Stimulated activated CD4-positive, alpha-beta T cell treated with anti-CD3 and anti-CD28 coated beads, Interleukin-4, amount 100 ng/mL, for 1 hour (primary cell): ENCODE measurements at places on chromosomes 5 and 9.

- no peak for DNase-seq
Observed at GRCh38 chr5:81418606-81419005, 24.7 kb upstream of the ACOT12 start.

DNA sequence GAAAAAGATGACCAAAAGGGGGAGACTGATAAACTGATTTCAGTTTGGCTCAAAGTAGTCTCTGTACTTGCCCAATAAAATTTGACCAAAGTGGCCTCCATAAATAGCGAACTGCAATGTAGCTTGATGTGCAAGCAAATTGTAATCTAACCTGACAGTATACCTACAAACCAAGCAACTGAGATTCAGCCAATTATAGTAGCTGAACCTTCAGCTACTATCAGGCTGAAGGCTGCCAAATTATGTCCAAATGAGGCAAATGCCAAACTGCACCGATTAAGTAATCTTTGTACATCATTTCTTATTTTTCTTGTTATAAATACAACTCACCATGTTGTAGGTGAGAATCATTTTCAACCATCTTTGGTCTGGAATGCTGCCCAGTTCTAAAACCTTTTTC, 390.6 kb downstream of the CDH9 start:
- no peak for DNase-seq

DNA sequence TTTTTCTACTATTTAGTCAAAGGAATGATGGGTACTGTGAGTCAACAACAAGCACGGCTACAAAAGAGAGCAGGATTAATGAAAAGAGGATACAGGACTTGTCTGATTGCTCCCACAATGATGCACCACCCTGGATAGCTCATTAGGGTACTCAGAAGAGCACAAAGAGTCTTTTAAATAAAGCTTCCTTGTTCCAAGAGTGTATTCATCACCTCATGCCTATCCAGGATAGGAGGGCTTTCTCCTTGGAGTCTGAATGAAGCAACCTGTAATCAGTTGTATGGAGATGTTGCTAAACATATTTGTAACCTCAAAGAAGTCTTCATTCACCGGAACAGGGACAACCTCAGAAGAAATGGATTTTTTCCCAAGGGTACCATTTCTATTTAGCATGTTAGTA, 219.5 kb upstream of the TMEM161B start:
- no peak for DNase-seq

GRCh38 chr9:21556581-21557427, 74.7 kb upstream of the IFNE start:
- no peak for DNase-seq

GRCh38 chr9:16545639-16546038, 324.8 kb downstream of the BNC2 start:
- DNase-seq, result no peak

- no peak for DNase-seq
Observed at GRCh38 chr5:117414926-117415325, 840.3 kb upstream of the SEMA6A start.

GRCh38 chr5:79225026-79225425, 10.9 kb upstream of the JMY start:
- DNase-seq, result no peak

GRCh38 chr9:27561685-27562084, 11.6 kb downstream of the C9orf72 start:
- DNase-seq, result no peak

DNA sequence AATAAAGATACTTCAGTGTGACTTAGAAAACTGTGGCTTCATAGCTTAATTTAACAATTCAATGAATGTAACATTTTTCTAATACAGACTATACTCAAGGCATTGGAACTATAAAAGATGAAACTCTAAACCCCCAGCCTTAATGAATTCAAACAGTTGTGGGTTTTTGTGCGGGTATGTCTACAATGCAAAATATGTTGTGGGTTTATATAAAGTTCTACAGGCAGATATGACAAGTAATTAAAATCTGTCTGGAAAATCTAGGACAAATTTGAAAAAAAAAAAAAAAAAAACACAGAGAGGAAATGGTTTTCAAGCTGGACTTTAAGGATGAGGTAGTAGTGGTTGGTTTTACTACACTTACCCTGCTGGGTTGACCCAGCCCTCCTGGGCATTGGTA, 467.5 kb upstream of the TLE4 start:
- no peak for DNase-seq

DNA sequence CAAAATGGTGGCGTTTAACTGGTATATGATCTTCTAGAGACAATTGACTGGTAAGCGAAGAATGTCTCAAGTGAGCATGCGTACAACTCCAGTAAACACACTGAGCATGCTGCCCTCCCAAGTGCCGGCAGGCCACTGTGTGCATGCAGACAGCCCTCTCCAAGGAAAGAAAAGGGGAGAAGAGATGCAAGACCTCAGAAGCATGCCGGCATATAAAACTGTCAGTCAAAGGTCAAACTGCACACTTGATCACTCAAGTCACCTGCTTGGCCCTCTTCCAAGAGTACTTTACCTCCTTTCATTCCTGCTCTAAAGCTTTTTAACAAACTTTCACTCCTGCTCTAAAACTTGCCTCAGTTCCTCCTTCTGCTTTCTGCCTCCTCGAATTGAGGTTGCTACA, 910.2 kb downstream of the TAF11L14 start:
- no peak for DNase-seq

DNA sequence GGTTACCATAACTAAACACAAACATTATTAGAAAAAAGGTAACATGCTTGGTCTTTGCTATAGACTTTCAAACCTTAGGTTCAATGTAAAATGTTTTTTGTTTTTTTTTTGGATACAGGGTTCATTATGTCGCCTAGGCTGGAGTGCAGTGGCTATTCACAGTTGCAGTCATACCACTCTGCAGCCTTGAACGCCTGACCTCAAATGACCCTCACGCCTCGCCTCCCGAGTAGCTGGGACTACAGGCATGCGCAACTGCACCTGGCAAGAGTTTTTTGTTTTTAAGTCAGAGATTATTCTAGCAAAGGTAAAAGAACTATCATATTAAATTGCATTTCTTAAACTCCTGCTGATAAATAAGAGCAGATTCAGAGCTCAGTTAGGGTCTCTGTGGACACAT, 55.1 kb upstream of the NR5A1 start:
- DNase-seq, result no peak

- DNase-seq, result no peak
Observed at GRCh38 chr9:137899551-137900360, 22.2 kb downstream of the CACNA1B start.

- no peak for DNase-seq
Observed at GRCh38 chr9:83431101-83432060, 106.8 kb downstream of the FRMD3 start.

GRCh38 chr5:115345344-115345743, 48.9 kb upstream of the CCDC112 start:
- DNase-seq, result no peak

DNA sequence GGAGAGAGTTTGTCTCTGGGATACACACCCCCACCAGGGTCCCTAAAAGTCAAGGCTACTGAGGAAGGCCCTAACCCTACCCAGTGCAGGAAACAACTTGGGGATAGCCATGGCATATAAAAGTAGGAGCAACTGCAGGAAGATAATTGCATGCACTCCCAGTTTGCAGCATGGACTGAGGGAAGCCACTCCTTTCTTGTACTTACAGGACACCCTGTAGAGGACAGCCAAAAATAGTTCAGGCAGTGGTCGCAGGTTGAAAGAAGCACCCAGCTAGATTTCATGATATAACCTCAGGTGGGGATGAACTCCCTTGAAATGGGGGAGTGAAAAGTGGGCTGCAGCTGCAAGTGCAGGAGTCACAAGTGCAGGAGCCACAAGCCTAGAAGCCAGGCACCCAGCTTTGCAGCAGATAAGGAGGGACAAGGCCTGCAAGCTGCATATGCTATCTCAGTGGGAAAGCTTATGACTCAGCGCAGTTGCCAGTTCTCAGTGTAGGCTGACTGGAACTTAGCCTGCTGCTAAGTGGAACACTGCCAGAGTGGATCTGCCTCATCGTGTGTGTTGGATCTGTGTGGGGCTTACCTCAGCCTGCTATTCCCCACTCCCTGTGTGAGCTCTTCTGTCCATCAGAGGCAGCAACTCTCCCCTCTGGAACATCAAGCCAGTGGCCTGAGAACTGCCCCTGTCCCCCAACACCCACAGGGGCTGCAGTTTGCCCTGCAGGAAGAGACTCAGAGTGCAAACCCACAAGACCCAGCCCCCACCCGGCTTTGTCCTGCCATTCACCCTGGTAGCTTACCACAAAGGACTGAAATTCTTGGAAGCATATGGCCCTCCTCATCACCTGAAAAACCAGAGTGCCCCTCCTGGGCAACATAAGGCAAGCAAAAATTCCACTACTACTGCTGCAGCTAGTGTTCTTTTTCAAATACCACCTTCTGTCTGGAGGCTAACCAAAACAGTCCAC, 42.7 kb downstream of the CYLC2 start:
- no peak for DNase-seq
